ENCODE measurements at places on chromosomes 13 and 19. TPM values are rescaled to one million over a fixed set of nuclear protein-coding genes. Genes with fewer than 3 reads are reported as not detected.

Gene PRDX2
- 264 TPM for total RNA-seq

Gene TEKTIP1
- not detected for total RNA-seq

Gene CD177
- under 0.01 TPM for total RNA-seq

Gene KLK13
- not detected for total RNA-seq

Gene ZNF766
- 9.8 TPM for total RNA-seq

Gene CEACAM7
- total RNA-seq = not detected

Gene TPTE2
- total RNA-seq = not detected

Gene ACER1
- not detected for total RNA-seq

Gene WDFY2
- total RNA-seq = 2.6 TPM

Gene ZNF625
- total RNA-seq = 13.5 TPM

Gene NANOS3
- total RNA-seq = 0.33 TPM

Gene ZNF546
- total RNA-seq = 4.9 TPM

Gene TMPRSS9
- not detected for total RNA-seq

Gene SPTBN4
- not detected for total RNA-seq

Gene MCF2L
- under 0.01 TPM for total RNA-seq

Gene ZNF724
- 9.6 TPM for total RNA-seq

Gene CYSLTR2
- total RNA-seq = 0.33 TPM

Gene RNF113B
- not detected for total RNA-seq

Gene F7
- not detected for total RNA-seq

Gene DCT
- 0.10 TPM for total RNA-seq

Measured in vein endothelial cell (primary cell).